Cortex of kidney (tissue), 1 donor: ENCODE measurements at places on chromosomes 16 and 17.

GRCh38 chr17:41537614-41537954, 9.5 kb upstream of the KRT19 start:
- no peak for DNase-seq

GRCh38 chr17:79609673-79610645, 892 bp downstream of the RBFOX3 start:
- DNase-seq: no peak

- no peak for DNase-seq
Observed at GRCh38 chr17:9367156-9367555, 208.5 kb downstream of the STX8 start.

GRCh38 chr17:9361188-9361955, 214.2 kb downstream of the STX8 start:
- no peak for DNase-seq

GRCh38 chr17:74619077-74619673, 4.4 kb downstream of the CD300E start:
- no peak for DNase-seq

DNA sequence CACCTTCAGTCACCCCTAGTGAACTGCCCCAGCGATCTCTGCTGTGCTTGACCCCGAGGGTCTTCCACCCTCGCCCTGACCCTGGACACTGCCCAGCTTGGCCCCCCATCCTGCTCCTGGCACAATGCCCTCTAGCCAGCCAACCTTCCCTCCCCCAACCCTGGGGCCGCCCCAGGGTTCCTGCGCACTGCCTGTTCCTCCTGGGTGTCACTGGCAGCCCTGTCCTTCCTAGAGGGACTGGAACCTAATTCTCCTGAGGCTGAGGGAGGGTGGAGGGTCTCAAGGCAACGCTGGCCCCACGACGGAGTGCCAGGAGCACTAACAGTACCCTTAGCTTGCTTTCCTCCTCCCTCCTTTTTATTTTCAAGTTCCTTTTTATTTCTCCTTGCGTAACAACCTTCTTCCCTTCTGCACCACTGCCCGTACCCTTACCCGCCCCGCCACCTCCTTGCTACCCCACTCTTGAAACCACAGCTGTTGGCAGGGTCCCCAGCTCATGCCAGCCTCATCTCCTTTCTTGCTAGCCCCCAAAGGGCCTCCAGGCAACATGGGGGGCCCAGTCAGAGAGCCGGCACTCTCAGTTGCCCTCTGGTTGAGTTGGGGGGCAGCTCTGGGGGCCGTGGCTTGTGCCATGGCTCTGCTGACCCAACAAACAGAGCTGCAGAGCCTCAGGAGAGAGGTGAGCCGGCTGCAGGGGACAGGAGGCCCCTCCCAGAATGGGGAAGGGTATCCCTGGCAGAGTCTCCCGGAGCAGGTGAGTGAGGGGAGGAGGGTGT, at the start of gene TNFSF13:
Gene TNFSF13, plus strand, starts transcription at position 207 of the 776 bp plus-strand sequence. Its CDS starts 290 bp downstream, at position 497.
- DNase-seq: no peak

DNA sequence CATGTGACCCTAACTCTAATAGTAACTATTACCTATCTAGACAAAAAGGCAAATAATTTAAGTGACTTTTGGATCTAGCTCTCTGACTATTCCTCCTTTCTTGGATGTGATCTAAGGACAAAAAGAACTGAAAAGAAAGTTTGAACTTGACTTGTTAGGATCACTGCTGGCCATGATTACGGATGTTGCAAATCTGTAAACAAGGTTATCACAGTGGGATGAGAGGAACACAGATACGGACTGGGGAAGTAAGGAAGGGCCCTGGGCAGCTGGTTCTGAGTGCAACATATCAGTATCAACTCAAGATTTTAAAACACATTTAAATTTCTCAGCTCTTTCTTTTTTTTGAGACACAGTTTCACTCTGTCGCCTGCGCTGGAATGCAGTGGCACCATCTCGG, 78.7 kb downstream of the MRM3 start:
- no peak for DNase-seq

GRCh38 chr17:56298846-56299245, 145.6 kb downstream of the ANKFN1 start:
- DNase-seq: no peak

DNA sequence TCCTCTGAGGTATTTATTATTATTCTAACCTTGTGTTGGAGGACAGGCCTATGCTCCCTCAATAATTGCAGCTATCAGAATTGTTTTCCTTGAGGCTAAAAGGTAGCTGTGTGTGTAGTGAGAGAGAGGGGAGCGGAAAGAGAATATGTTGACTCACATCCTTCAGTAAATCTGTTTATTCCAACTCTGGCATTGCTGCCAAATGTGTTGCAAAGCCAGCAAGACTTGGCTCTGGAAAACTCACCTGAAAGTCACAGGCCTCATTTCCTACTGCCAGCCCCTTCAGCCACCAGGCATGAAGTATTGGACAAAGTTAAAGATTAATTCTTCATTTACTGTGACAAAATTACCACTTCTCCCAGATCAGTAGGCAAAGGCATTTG, 9.6 kb downstream of the CA10 start:
- no peak for DNase-seq
